ENCODE measurements at places on chromosomes 6 and 20. TPM values are rescaled to one million over a fixed set of nuclear protein-coding genes. Genes with fewer than 3 reads are reported as not detected.
A peak's percentile ranks its signal among the peaks of the same experiment; 100 is the strongest.

The ZNF334 gene
- total RNA-seq, result 3.8 TPM

The IL17F gene
- total RNA-seq, result 0.24 TPM

The PRR18 gene
- total RNA-seq, result 0.05 TPM

The TUBB gene
- 691 TPM for total RNA-seq

The OR2B6 gene
- total RNA-seq, result 0.19 TPM

The PGC gene
- total RNA-seq, result 0.28 TPM

- H3K4me3 ChIP-seq, result peak overlapping the region; percentile 72
- H3K27me3 ChIP-seq, result no peaks in the 10 kb centered on the region
- H3K4me1 ChIP-seq, result peaks cover 5% of the 10 kb centered on the region
These were observed 58.4 kb downstream of the TRIM38 start for GRCh38 chr6:26021001-26021349.

- no peak overlapping the region for H3K4me3 ChIP-seq
- no peaks in the 10 kb centered on the region for H3K27me3 ChIP-seq
- H3K36me3 ChIP-seq, result peaks cover 47% of the 10 kb centered on the region
- no peaks in the 10 kb centered on the region for H3K4me1 ChIP-seq
- DNase-seq, result no peak
These were observed 10.9 kb downstream of the CUL9 start for GRCh38 chr6:43192911-43193310.

DNA sequence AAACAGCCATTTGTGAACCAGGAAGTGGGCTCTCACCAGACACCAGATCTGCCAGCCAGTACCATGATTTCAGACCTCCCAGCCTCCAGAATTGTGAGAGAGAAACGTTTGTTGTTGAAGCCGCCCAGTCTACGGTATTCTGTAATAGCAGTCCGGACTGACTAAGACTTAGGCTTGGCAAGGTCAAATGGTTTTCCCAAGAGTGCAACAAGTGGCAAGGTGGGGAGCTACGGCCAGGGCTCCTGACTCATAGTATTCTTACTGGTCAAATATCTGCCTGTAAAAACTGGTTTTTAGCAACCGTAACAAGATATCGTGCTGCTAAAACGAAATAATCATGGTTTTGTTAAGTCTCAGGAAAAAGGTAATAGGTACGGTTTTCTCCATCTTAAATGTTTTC, 37.8 kb downstream of the MCUR1 start:
- DNase-seq, result no peak
- H3K27me3 ChIP-seq, result no peaks in the 10 kb centered on the region
- no peaks in the 10 kb centered on the region for H3K36me3 ChIP-seq

GRCh38 chr6:45045253-45045601, 282.9 kb upstream of the RUNX2 start:
- no peak for DNase-seq
- no peaks in the 10 kb centered on the region for H3K27me3 ChIP-seq
- no peak overlapping the region for H3K4me3 ChIP-seq
- H3K27ac ChIP-seq, result no peak overlapping the region
- H3K36me3 ChIP-seq, result no peaks in the 10 kb centered on the region

- no peak for DNase-seq
- H3K36me3 ChIP-seq, result no peaks in the 10 kb centered on the region
- H3K27me3 ChIP-seq, result no peaks in the 10 kb centered on the region
These were observed 59.5 kb upstream of the TGM3 start for GRCh38 chr20:2236256-2236655.

All from thymus (tissue), 14 donors.